ENCODE measurements at places on chromosomes 3 and 15. TPM values are rescaled to one million over a fixed set of nuclear protein-coding genes. Genes with fewer than 3 reads are reported as not detected.
A peak's percentile ranks its signal among the peaks of the same experiment; 100 is the strongest.

GRCh38 chr15:73010154-73011152 is 41.8 kb upstream of the NEO1 start:
- DNase-seq: no peak

Gene C2CD4A
- 0.19 TPM for total RNA-seq

Gene USP8
- 64.8 TPM for total RNA-seq

GRCh38 chr3:179146911-179147513 is 1.1 kb upstream of the PIK3CA start:
- peak; percentile 78 for DNase-seq

DNA sequence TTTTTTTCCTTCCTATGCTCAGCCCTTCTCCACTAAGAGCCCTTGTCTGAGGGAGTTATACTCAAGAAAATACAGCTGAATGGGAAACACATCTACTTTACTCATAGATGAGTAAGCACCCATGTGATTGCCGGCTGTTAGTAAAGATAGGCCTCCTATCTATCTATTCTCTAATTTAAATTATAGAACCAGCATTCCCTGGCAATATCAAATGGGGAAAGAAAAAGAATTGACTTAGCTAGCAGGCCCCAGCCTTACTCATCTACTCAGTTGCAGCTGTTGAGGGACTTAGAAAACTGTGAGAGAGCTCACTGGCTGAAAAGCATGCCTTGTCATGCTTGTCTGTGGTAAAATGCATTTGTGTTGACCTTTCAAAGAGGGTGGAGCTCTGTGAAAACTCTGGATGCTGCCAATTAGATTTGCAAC is 116.9 kb upstream of the LRRFIP2 start:
- no peak for DNase-seq

Gene SPG21
- 86.6 TPM for total RNA-seq

GRCh38 chr3:174541708-174542315 is 317.3 kb upstream of the NAALADL2 start:
- DNase-seq: no peak

- DNase-seq: no peak
Measured at GRCh38 chr3:125394406-125394805, 19.3 kb upstream of the ZNF148 start.

DNA sequence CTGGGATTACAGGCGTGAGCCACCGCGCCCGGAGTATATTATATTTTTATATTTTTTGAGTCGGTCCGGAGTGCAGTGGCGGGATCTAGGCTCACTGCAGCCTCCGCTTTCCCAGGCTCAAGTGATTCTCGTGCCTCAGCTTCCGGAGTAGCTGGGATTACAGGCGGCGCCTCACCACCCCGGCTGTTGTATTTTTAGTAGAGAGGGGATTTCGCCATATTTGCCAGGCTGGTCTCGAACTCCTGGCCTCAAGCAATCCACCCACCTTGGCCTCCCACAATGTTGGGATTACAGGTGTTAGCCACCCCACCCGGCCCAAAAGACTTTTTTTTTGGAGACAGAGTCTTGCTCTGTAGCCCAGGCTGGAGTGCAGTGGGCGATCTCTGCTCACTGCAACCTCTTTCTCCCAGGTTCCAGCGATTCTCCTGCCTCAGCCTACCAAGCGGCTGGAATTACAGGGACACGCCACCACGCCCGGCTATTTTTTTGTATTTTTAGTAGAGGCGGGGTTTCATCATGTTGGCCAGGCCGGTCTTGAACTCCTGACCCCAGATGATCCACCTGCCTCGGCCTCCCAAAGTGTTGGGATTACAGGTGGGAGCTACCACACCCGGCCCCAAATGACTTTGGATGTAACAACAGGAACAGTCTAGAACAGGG is 1.0 kb downstream of the ZNF589 start:
- peak; percentile 30 for DNase-seq

DNA sequence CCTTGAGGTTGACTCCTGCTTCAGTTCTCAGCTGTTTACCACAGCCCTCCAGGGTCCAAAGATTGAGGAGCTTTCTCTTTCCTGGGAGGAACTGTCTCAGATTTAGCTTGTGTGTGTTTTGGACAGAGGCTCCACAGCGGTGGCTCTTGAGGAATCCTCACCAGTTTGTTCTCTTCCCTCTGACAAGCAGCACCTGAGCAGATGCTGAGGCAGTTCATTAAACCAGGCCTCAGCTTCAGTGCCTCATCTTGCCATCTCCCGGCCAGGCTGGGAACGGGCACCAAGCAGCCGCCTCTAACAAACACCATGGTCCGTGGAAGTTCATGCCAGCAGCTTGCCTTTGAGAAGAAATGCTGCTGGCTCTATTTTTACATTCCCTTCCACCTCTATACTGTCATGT is 25.8 kb upstream of the TIMP4 start:
- DNase-seq: no peak

All from GM23338 (cell line).